ENCODE measurements at places on chromosomes 3 and 15.
A peak's percentile ranks its signal among the peaks of the same experiment; 100 is the strongest.

- H3K27me3 ChIP-seq = no peaks in the 10 kb centered on the region
- no peak for DNase-seq
- no peak overlapping the region for H3K4me3 ChIP-seq
- H3K27ac ChIP-seq = no peak overlapping the region
Measured at GRCh38 chr3:188881954-188882641, 289.7 kb upstream of the TPRG1 start.

DNA sequence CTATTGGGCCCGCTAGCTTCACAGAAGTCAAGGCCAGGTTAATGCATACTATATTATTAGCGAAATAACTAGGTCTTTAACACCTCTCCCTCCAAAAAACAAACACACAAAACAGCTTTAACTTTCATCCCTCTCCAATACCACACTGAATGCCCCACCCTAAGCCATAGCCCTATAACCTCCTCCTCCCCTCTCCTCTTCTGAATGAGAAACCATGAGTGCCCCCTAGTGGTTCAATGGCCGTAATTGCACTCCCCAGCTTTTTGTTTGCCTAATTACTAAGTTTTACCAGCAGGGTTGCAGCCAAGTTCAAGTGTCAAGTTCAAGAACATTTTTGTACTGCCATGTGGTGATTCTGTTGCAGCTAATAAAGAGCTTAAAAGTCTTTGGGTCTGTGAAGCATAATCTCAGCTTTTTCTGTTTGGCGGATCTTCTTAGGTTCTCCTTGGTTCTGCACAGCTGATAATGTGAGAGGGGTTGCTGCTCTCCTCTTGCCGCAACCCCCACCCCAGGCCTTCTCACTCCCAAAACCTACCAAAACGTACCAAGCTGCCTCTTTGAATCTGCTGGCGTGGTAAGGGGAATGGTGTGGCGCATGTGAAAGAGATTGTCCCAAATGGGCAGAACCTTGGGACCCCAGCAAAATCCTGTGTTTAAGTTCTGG, 57.9 kb downstream of the RPL22L1 start:
- no peak overlapping the region for H3K4me3 ChIP-seq
- no peaks in the 10 kb centered on the region for H3K27me3 ChIP-seq
- H3K27ac ChIP-seq = no peak overlapping the region
- H3K36me3 ChIP-seq = no peaks in the 10 kb centered on the region

- peaks cover 15% of the 10 kb centered on the region for H3K4me1 ChIP-seq
- peak overlapping the region; percentile 98 for H3K27ac ChIP-seq
- no peak overlapping the region for H3K4me3 ChIP-seq
- no peaks in the 10 kb centered on the region for H3K36me3 ChIP-seq
Measured at GRCh38 chr15:60400944-60401343, 3.2 kb upstream of the ANXA2 start.

DNA sequence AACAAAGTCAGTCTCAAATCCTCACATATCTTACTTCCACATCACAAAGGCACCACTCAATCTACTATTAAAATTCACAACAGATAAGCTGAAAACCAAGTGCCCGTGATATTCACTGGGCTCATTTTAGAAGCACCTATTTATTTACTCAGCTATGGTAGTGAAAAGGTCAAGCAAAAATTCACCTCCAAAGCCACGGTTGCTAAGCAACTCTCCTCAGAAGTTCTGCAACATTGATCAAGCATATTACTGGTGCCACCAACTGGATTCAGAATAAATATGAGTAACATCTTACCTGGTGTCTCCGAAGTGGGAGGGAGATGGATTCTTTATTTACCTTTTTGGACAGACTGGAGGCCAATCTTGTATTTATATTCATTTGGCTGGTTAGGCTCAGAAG, 714.8 kb downstream of the FHIT start:
- no peak overlapping the region for H3K27ac ChIP-seq
- no peaks in the 10 kb centered on the region for H3K36me3 ChIP-seq
- no peak overlapping the region for H3K4me3 ChIP-seq
- no peak for DNase-seq
- no peaks in the 10 kb centered on the region for H3K27me3 ChIP-seq

DNA sequence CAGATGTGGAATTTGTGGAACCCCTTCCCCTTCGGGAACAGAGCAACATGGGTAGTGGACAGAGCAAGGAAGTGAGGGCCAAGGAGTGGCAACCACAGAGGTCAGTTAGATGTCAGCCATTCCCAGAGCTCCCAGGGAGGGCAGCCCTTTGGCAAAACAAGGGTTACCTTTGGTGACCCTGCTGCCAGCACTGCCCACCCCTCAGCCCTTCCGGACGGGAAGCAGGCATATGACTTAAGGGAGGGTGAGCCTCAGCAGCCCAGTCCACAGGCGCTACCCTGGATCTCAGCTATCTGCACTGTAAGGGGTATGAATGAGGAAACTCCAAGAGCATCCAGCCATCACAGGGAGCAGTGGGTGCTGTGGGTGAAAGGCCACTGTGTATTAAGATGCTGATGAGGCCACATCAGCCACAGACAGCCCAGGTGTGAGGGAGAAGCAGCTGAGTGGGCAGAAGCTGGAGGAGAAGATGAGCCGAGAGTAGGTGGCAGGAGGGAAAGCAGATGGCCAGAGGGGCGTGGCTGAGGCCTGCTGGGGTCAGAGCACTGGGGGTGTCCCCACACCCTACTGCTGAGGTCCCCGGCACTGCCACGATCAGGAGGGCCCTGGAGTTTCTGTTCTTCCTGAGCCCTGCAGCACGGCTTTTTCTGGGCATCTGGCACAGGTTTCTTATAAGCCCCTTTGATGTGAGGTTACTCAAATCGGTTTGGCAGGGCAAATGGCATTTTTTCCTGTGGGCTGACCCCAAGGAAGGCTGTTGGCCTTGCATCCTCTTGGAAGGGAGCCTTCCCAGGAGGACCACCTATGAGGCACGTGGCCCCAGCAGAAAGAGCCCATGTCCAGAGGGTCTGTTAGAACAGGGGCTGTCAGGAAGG, 6.2 kb downstream of the PLA2G4D start:
- H3K27ac ChIP-seq = no peak overlapping the region
- peaks cover 8% of the 10 kb centered on the region for H3K4me1 ChIP-seq
- no peak for DNase-seq
- no peak overlapping the region for H3K4me3 ChIP-seq
- H3K36me3 ChIP-seq = no peaks in the 10 kb centered on the region

DNA sequence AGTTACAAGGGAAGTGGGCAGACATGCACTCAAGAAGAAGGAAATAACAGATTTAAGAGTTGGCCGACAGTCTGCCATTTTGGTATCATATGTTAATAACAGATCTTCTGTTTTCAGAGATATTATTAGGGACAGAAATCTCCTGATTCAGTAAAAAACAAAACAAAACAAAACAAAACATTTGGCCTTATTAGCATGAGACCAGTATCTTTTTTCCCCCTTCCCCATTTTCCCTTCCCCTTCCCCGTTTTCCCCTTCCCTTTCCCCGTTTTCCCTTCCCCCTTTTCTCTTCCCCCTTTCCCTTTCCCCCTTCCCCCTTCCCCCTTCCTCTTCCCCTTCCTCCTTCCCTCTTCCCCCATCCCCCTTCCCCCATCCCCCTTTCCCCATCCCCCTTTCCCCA, 39.4 kb downstream of the BBS4 start:
- no peak overlapping the region for H3K27ac ChIP-seq
- H3K4me3 ChIP-seq = no peak overlapping the region
- peaks cover 11% of the 10 kb centered on the region for H3K36me3 ChIP-seq
- no peaks in the 10 kb centered on the region for H3K27me3 ChIP-seq
- no peak for DNase-seq

DNA sequence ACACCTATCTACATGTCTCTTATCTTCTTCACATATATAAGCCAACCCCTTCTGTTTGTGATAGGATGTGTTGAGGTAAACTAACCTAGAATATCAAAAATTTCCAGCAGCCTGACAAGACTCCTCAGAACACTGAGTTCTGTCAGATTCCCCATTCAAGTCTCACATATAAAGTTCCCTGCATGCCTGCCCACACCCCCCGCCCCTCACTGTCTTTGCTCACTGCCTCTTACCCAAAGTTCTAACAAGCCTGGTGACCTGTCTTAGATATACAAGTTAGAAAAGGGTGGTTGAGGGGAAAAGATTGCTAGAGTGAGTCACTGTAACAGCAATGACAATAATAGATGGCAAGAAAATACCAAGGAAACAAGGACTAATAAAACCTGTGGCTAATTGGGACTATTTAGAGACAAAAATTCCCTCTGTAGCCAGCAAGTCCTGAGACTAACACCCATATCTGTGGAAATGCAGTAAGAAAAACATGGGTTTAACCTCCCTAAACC, 40.1 kb downstream of the FBXO22 start:
- H3K36me3 ChIP-seq = no peaks in the 10 kb centered on the region
- no peak for DNase-seq
- no peaks in the 10 kb centered on the region for H3K4me1 ChIP-seq
- no peaks in the 10 kb centered on the region for H3K27me3 ChIP-seq
- H3K4me3 ChIP-seq = no peak overlapping the region

GRCh38 chr15:29677871-29678461, 144.3 kb downstream of the TJP1 start:
- H3K4me1 ChIP-seq = no peaks in the 10 kb centered on the region
- no peak overlapping the region for H3K4me3 ChIP-seq
- H3K36me3 ChIP-seq = no peaks in the 10 kb centered on the region
- H3K27ac ChIP-seq = no peak overlapping the region
- DNase-seq = no peak

DNA sequence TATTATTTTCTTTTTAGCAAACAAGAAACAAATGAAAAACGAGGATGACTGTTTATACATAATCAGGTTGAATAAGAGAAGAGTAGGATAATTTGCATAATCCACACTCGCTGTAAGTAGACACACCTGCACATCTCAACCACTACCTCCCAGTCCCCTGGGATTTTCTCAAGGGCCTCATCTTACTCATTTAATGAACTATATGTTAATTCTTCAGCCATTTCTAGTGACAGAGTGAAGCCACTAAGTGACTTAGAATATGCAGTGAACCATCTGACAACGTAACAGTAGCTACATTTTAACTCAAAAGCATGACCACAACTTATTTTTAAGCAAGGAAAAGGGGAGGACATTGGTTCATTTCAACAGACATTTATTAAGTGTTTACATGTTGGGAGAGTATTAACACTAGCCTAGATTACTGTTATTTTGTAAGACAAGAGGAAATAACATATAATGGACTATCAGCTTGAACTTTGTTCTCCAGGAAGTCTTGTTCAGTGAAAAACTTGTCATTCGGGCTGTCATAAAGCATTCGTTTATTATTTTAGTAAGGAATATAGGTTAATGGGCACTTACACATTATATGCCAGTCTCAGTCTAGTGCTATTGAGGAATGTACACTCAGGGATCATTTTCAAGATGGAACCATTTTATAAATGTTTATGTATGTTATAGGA, 173.0 kb upstream of the ROBO2 start:
- H3K27me3 ChIP-seq = no peaks in the 10 kb centered on the region
- no peaks in the 10 kb centered on the region for H3K36me3 ChIP-seq
- H3K27ac ChIP-seq = no peak overlapping the region
- no peak overlapping the region for H3K4me3 ChIP-seq

DNA sequence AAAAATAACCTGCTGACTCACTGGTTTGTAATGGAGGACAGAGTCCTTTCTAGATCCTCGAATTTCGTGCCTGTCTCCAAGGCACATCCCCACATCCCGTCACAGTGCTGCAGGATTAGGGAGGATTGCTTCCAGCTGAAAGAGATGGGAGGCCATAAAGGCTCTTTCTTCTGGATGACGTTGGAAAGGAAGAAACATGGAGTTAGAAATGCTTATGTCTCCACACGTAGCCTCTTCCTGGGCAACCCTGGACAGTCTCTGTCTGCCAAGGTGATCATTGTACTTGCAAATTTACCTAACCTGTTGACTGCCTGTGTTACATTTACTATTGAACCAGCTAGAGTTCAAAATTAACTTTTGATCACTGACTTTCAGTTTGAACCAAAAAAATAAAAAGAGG, 27.6 kb upstream of the VILL start:
- no peak overlapping the region for H3K4me3 ChIP-seq
- H3K4me1 ChIP-seq = peaks cover 27% of the 10 kb centered on the region
- no peaks in the 10 kb centered on the region for H3K27me3 ChIP-seq
- no peaks in the 10 kb centered on the region for H3K36me3 ChIP-seq
- no peak for DNase-seq
- H3K27ac ChIP-seq = peak overlapping the region; percentile 56

- no peak for DNase-seq
- peaks cover 15% of the 10 kb centered on the region for H3K4me1 ChIP-seq
- H3K36me3 ChIP-seq = no peaks in the 10 kb centered on the region
Measured at GRCh38 chr3:177743173-177743890, 546.0 kb upstream of the TBL1XR1 start.

GRCh38 chr3:14947886-14948608, 664 bp downstream of the NR2C2 start:
- peak overlapping the region; percentile 66 for H3K4me3 ChIP-seq
- peak overlapping the region; percentile 99 for H3K27ac ChIP-seq
- H3K27me3 ChIP-seq = no peaks in the 10 kb centered on the region
- H3K4me1 ChIP-seq = peaks cover 42% of the 10 kb centered on the region

DNA sequence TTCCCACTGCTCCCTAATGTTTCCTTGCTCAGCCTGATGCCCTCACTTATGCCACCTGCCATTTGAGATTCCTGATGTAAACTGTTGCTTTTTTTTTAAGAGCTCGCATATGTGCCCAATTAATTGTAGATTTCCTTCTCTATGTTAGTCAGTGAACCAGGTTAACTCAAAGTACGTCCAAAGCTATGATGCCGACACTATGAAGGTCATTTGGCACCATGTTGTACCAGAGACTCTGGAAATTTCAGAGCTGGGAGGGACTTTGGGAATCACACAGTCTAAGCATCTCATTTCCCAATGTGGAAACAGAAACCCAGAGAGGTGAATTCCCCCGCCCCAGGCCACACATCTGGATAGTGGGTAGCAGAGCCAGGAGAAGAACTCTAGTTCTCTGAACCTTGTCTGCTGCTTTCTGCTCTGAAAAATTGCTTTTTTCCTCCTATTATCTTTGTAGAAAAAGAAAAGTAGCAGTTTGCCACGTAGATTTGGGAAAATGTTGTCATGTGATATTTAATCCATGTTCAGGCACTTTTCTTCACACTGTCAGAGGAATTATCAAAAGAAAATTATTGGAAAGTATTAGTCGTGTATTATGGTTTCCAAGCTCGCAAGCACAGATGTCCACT, 38.5 kb upstream of the TNFAIP8L3 start:
- H3K27ac ChIP-seq = peak overlapping the region; percentile 14
- H3K36me3 ChIP-seq = no peaks in the 10 kb centered on the region
- no peak overlapping the region for H3K4me3 ChIP-seq
